ENCODE measurements at places on chromosomes 16 and 17.

DNA sequence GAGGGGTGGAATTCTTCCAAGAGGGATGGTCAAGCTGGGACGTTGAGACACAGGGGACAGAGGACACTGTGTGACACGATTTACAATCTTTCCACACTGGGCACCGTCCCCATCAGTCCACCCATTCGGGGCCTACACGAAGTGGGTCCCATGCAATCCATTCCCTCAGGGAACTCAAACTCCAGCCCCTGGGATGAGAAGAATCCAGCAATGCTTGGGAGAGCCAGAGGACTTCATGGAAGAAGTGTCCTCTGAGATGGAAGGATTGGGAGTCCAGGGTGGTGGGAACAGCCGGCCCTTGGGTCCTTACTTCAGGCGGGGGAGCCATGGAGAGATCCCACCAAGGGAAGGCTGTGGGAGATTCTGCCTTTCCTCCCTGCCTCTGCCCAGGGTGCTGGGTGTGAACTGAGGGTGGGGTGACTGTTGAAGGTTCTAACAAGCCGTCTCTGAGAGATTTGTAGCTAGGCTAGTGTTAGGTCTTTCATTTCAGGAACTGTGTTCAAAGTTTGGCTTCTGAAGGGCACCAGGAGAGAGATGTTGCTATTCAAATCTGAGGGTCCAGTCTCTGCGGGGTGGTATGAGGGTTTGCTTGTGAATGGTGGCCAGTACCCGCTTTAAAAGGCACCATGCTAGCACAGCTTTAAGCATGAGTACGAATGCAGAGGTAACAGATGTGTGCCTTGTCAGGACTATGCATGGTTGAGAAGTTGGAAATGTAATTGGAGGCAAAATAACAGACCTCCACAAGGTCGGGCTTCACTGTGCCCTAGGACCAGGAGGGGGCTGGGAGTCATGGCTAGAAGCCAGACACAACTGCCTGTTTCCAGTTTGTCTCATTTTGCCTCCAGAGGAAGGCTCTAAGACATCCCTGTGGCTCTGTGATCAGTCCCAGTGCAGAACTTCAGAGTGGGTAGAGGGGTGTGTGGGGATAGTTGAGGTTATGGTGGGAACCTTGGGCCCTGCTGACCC, 1.9 kb downstream of the ATP1B2 start:
- no peak for DNase-seq

DNA sequence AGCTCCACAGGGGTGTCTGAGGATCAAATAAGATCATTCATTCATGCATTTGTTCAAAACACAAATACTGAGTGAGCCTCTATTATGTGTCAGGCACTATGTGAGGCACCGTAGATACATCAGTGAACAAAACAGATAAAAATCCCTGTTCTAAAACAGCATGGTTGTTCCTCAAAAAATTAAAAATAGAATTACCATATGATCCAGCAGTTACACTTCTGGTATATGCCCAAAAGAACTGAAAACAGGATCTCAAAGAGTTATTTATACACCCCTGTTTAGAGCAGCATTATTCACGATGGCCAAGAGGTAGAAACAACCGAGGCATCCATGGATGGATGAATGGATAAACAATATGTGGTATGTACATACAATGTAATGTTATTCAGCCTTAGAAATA, 15.4 kb downstream of the PIPOX start:
- no peak for DNase-seq

DNA sequence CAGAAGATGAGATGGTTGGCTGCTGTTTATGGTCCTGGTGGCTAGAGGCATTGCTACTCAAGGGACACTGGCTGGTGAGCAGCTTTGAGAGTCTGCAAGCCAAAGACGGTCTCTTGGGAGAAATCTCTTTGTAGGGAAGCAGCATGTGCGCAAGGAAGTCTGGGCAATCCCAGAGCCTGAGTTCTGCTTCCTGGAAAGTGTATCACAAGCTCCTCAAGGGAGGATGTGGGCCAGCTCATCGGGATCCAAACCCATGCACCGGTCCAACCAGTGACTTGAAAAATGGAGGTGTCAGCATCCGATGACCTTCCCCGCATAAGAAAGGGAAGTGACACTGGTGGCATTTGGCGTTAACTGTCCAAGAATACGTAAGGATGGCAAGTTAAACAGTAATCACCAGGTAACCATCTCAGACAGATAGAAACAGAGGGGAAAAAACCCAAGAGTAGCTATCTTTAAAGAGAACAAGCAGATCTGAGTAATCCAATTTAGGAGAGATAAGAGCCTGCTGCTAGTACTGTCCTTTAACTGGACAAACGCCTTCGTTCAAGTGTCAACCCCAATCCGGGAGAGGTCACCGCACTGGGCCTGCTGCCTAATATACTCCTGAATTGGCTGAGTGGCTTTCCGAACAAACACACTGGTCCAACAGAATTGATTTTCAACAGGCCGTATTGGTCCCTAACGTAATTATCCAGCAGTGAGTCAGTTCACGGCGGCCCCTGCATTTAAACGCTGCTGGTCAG, 303.0 kb upstream of the ZFHX3 start:
- DNase-seq: no peak

DNA sequence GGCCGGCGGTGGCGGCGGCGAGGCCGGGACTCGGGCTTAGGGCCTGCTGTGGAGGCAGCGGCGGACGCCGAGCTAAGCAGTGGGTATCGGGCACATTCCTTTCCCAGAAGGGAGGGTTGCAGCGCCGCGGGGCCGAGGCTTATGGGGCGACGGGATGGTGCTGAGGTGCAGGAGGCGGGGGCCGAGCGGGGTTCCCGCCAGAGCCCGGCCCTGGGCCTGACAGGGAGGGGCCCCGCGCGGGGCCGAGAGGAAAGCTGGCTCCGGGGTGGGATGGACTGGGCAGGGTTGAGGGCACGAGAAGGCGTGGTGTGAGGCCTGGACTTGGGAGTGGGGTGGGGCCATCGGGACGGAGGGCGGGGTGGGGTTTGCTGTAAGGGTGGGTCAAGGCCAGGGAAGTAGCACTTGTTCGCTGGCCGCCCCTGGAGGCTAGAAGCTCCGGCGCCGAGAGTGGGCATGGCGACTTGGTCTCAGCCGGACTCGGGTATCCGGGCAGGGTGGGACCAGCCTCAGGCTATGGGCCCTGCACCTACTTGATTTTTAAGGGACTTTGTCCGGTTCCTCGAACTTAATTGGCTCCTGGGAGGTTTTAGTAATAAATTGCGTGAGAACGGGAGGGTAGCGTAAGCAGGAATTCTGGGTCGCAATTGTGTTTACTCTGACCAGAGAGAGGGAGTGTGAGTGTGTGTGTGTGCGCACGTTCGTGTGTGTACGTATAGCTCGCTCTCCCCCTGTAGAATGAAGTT, 396 bp downstream of the NFE2L1 start:
- DNase-seq: peak; percentile 84

DNA sequence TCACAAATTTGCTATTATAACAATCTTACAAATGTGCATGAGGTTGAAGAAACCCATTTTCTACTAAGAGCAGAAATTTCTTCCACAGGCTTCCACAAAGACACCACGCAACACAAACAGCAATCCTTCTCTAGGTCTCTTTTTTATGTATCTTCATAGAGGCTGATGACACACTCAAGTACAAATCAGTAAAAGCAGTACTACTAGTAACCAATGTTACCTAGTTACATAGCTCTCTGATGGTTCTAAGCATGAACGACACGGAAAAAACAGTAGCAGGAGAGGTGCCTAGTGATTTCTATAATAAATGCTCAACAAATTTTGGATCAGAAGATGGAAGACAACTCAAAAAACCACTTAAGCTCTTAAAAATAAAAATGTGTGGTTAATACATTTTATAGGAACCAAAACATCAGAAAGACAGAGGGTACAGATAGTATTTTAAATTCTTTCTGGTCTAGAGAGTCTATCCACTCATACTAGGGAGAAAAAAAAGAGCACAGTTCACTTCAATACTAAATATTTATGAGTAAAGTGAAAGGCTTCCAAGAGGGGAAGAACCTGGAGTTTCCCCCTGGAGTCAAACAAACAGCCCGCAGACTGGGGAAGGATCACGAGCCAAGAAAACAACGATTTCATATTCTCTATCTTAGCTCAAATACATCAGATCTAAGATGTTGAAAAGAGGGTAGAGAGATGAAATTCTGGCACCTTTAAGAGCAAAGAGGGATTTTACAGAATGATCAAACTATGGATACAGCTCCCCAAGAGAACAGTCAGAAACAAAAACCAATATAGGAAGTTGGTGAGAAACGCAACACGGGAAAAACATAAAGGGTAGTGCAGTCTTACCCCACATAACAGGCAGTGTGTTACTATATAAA, 40.2 kb downstream of the SMG6 start:
- DNase-seq: no peak

DNA sequence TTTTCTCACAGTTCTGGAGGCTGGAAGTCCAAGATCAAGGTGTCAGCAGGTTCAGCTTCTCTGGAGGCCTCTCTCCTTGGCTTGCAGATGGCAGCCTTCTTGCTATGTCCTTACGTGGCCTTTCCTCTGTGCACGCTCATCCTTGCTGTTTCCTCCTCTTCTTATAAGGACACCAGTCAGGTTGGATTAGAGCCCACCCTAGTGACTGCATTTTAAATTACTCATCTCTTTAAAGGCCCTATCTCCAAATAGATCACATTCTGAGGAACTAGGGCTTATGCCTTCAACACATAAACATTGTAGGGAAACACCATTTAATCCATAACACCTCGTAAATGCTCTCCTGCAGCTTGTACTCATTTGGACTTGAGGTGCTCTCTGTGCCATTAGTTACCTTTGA, 36.3 kb downstream of the DHRS7C start:
- DNase-seq: no peak

DNA sequence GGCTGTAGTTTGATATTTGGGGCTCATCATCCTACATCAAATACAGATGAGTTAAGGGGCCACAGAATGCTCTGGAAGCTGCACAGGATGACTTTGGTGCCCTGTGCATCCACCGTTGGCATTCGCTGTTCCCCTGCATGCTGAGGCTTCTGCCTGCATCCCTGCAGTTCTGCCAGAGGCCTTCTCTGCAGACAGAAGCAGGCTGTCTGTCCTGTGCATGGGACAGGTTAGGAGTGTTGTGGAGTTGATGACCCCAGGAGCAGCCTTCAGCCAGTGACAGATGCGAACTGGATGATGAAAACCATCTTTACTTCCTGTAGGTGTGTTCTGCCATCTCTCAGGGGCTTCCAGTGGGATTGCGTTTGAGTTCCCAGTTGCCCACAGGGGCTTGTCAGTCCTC, 13.6 kb upstream of the TNS4 start:
- no peak for DNase-seq

DNA sequence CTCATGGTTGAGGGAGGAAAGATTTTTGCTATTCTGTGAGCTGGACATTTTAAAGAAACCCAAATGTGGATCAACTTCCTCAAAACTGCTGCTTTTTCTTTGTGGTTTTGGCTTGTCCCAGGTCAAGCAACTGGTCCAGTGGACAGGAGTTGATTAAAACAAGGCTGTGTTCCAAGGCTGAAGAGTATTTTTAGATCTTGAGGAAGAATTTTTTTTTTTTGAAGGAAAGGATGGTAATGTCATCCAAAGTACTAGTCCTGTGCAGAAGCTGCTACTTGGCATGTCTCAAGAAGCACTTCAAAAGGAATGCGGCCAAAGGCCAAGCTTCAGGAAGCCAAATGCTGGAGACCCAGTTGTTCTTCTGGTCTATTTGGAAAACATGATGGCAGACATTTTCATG, 8.0 kb upstream of the MYH2 start:
- DNase-seq: no peak

DNA sequence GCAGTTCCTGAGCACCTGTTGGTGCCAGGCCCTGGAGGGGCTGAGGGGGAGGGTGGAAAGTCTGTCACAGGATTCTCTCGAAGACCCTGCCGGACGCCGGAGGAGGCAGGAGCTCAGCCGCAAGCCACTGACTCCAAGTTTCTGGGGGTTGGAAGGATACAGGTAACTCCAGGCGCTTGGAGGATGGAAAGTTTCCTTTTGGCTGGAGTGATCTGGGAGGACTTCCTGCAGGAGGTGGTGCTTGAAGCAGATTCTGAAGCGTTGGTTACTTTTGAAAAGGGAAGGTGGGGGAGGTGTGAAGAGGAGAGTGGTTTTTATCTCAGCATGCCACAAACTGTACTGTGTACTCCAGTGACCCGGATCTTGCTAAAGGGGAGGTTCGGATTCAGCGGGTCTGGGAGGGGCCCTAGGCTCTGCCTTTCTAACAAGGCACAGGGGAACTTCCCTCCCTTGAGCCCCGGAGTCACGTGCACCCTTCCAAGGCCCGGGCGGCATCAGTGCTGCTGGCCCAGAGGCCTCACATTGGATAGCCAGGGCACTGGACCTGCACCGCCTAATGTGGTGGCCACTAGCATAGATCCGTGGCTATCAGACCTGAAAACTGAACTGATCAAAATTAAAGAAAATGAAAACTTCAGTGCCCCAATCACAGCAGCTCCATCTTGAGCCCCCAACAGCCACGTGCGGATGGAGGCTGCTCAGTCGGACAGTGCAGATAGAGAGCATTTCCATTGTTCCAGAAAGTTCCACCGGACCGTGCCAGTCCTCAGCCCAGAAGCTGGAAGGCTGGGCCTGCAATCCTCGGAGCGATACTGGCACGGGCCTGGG, 42.2 kb upstream of the GSE1 start:
- no peak for DNase-seq

GRCh38 chr17:37392024-37392590, 14.5 kb downstream of the ACACA start:
- no peak for DNase-seq

DNA sequence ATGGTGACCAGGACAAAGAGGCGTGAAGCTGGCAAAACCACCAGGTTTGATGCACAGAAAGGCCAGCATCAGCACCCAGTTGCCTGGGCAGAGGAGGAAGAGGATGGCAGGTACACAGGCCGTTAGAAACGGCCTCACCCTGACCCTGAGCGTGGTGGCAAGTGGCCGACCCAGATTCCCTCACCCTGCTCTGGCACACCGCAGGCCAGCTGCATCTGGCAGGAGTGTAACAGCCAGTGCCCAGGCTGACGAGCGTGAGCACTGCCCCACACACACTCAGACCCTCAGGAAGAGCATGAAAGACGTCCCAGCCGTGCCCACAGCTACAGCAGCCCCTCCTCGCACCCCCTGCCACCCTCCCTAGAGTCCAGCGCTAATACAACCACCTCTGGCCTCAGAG, 82.0 kb downstream of the ANKRD11 start:
- no peak for DNase-seq

DNA sequence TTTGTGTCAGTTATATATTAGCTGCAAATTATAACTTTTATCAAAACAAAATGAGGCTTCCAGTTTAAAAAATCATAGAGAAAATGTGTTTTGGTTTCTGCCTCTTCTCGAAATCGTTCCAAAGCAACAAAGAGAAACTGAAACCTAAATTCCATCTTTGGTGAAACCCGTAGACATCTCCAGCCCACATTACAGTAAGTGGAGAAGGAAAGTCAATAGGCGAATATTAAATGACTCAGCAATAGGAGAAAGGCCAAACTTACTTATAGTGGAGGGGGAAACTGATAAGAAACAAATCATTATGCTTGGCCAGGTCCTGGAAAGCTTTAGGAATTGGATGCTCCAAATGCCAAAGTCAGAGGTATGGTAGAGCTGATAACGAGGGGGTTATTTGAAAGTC, 103.0 kb upstream of the SHISA6 start:
- no peak for DNase-seq

GRCh38 chr17:31251105-31251969, 45.7 kb downstream of the OMG start:
- no peak for DNase-seq

GRCh38 chr16:2819939-2820835, 3.1 kb downstream of the PRSS21 start:
- DNase-seq: no peak

- DNase-seq: peak; percentile 42
These were observed 3.3 kb downstream of the PMP22 start for GRCh38 chr17:15261802-15262290.

- DNase-seq: no peak
These were observed 47.8 kb downstream of the MARCHF10 start for GRCh38 chr17:62760059-62760944.

GRCh38 chr16:53736297-53736696, 32.3 kb downstream of the FTO start:
- DNase-seq: no peak
